ENCODE measurements at places on chromosomes 2 and 18.

DNA sequence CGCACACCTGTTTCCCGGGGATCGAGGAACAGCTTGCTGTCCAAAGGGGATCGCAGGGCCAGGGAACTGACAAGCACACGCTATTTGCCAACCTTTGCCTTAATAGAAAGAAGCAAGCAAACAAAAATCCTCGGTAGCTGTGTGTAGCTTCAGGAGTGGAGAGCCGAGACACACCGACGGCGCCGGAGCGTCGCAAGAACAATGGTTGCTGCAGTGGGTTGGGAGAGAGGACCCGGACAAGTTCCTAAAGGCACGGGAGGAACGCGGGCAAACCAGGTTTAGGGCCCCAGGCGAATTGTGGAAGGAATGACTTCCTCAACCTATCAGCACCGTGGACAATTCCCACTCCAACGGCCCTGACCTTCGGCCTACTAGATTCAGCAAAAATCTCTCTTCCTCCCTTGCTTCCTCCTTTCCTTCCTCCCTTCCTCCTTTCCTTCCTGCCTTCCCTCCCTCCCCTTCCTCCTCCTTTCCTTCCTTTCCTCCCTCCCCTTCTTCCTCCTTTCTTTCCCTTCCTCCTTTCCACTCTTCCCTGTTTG, 4.9 kb upstream of the NEUROD1 start:
- no peak for DNase-seq

DNA sequence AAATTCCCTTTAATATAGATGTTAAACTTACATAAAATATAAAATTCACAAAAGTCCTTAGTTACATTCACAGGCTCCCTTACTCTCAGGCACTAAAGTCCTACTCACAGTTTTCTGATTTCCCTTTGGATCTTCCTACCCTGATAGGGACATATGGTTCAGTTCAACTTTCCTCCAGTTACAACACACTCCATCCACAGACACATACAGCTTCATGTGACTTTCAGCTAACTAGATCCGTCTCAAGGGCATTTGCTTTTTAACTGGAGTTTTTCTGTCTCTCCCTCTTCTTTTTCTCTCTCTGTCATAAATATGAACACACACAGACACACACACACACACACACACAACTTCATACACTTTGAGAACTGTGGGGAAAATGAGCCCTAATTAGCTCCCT, 419.2 kb downstream of the LRP1B start:
- DNase-seq = no peak

DNA sequence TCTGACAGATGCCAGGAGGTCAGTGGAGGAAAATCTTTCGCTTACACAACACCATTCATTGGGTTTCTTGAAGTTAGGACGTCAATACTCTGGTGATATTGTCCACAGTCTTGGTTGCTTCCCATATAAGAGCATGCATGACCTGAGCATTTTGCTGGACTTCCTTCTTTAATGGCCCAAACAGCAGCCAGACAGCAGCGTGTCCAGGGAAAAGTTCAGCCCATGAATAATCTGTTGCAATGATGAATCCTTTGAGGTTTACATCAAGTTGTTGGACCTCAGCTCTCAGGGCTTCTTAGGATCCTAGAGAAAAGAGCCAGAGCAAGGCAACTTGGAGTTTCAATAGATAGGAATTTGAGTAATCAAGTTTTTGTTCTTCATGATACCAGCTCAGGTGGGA, 155.6 kb upstream of the MGAT5 start:
- no peak for DNase-seq

DNA sequence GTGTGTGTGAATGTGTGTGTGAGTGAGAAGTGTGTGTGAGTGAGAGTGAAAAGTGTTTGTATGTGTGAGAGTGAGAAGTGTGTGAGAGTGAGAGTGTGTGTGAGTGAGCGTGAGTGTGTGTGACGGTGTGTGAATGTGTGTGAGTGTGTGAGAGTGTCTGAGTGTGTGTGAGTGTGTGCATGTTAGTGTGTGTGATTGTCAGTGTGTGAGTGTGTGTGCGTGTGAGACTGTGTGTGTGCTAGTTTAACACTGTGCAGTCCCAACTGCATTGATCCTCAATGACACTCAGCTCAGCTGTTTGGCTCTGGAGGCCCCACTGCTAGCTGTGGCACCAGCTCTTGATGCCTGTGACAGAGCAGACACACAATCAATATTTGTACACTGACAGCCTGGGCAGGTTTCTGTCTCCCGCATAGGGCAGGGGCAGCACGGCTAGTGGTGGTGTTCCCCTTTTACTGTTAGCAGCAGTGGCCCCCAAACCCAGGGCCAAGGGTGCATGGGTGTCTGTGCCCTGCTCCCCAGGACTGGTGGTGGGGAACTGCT, 135.0 kb downstream of the INHBB start:
- DNase-seq = no peak

DNA sequence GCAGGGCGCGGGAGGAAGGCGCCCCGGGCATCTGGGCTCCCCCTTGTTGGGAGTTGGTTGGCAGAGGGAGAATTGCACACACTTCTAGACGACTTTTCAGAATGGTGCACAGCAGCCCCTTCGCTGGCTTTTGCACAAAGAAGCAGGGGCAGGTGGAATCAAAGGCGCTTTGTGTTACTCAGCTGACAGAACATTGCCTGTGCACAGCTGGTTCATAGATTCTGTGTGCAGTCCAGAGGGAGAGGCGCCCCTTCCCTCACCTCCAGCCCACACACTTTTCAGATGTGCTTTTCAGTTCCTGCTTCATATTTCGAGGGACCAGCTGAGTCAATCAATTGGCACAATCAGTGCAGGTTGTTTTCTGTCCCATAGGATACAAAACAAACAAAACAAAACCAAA, 348.4 kb upstream of the RAB12 start:
- no peak for DNase-seq

DNA sequence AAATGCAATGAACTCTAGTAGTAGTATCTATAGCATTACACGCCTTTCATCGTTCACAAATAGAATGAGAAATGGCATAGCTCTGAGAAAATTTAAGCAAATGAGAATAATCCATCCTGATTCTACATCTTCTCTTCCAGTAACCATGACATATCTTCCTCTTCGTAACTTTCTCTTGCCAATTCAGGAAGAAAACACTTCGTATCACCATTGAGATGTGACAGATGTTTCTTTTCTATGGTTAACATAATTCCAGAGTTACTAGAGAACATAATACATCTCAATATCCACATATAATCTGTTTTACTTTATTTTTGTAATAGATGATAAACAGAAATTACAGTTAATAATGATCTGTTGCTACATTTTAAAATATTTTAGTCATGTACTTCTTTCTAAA, 1527.4 kb downstream of the LRP1B start:
- no peak for DNase-seq

DNA sequence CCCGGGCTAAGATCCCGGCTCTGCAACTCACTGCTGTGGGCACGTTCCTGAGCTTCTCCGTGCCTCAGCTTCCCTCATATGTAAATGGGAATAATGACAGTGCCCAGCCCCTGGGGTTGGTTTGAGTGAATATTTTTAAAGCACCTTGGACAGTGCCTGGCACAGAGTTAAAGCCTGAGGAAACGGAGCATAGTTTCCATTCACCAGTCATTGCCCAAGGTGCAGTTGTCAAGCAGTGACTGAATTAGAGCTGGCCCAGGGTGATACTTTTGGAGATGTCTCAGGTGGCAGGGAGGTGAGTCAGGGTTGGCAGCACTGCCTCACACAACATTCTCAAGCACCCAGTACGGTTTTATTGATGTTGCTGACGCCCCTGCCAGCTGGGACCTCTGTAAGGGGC, 12.2 kb downstream of the TMEM177 start:
- no peak for DNase-seq

DNA sequence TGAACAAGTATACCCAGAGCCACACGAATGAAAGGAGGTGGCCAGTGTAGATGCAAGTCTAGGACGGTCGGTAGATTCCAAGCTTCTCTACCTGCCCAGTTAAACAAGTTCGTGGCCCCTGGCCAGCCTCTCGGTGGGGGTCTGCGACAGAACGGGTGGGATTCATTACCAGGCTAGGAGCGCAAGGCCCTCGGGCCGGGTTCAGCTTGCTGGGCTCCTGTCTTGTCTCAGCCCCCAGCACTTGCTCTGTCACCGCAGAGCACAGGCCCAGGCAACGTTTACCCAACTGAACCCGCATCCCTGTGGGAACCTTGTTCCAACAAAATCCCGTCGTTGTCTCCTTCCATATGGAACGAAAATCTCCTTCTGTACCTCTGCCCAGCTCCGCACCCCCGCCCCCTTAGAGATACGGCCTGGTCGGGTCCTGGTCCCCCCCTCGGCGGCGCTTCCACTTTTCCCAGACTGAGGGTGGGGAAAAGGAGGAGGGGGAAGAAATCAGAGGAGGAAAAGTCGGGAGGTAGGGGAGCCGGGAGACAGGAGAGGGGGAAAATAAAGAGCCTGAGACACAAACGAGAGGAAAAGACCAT, 1.9 kb upstream of the EMX1 start:
- DNase-seq = no peak
